ENCODE measurements at places on chromosomes 2 and 18.

DNA sequence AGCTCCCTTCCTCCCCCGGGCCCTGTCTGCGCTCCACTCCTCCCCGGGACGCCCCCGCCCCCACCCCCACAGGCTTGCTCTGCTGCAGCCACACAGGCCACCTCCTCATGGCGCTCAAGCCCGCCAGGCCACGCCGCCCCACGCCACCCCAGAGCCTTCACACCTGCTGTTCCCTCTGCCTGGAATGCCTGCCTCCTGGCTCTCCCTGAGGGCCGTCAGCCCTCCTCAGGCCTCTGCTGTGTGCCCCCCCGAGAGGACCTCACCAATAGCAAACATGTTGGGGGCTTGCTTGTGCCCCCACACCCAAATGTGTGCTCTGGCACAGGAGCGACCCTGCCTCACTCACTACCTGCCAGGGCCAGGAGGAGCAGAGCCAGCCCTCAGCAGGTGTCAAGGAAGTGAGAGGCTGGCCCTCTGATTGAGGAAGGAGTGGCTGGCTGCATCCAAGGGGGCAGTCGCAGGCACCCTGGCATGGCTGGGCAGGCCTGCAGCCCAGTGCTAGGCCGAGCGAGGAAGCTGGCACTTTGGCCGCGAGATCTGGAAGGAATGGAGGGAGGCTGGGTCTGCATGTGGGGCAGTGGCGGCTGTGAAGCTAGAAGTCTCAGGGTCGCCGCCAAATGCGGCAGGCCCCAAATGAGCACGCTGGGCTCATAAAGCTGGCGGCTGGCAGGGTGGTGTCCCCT lies 86.5 kb downstream of the INHBB start:
- H3K36me3 ChIP-seq, result no peaks in the 10 kb centered on the region
- no peaks in the 10 kb centered on the region for H3K27me3 ChIP-seq
- no peak overlapping the region for H3K4me3 ChIP-seq
- H3K27ac ChIP-seq, result no peak overlapping the region
- no peak for DNase-seq
- peaks cover 4% of the 10 kb centered on the region for H3K4me1 ChIP-seq

DNA sequence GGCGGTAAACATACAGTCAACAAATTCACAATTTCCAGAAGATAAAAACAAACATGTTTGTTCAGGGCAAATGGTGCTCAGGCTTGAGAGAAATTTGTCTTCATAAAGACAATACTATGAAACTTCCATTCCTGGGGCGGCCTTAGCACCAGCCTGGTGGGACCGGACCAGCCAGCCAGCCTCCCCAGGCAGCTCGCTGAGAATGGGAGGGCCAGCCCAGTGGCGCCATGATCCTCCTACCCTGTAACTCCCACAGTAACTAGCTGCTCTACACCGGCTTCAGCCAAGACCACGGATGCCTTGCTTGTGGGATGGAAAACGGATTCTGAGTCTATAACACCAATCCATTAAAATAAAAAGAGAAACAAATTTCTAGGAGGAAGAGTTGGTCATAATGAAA lies 24.2 kb upstream of the FHOD3 start:
- H3K27me3 ChIP-seq, result no peaks in the 10 kb centered on the region
- DNase-seq, result no peak
- no peaks in the 10 kb centered on the region for H3K4me1 ChIP-seq
- H3K36me3 ChIP-seq, result no peaks in the 10 kb centered on the region

DNA sequence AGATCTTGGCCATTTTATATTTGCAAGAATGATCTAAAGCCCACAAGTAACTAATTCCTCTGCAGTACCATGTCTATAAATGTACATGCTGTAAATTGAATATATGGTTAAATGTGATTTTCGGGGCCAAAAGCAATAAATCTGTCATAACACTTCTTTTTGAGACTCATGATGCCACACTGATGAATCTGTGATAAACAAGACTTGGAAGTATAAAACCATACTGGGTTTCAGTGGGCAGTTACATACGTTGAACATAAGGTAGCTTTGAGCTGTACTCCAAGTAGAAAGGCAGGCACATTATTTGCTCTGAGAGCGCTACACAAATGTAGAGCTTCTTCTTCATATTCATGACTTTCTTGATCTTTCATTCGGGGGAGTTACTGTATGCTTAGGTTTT lies 792.2 kb downstream of the LRRTM4 start:
- no peaks in the 10 kb centered on the region for H3K4me1 ChIP-seq
- no peak for DNase-seq
- H3K27ac ChIP-seq, result no peak overlapping the region
- no peak overlapping the region for H3K4me3 ChIP-seq
- no peaks in the 10 kb centered on the region for H3K36me3 ChIP-seq

DNA sequence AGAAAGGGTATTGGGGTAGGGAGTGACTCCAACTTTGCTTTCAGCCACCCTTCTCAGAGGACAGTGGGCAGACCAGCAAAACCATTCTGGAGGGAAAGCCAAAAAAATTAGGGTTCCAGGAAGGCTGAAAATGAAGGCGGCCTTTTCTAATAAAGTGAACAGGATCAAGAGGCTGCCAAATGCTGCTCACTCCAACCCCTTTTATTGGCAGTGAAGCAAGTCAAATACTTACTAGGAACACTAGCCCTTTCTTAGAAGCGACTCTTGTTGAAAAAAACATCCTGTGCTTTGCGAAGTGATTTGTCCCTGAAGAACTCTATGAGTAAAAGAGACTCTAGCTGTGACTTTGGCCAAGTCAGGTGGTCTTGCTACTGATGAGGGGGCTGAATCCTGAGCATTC lies 83.6 kb upstream of the CYP1B1 start:
- H3K36me3 ChIP-seq, result no peaks in the 10 kb centered on the region
- no peak overlapping the region for H3K4me3 ChIP-seq
- no peak for DNase-seq

GRCh38 chr2:102046135-102046986 lies 54.6 kb downstream of the IL1R2 start:
- no peaks in the 10 kb centered on the region for H3K36me3 ChIP-seq
- no peak overlapping the region for H3K27ac ChIP-seq
- H3K4me1 ChIP-seq, result peaks cover 47% of the 10 kb centered on the region
- no peak for DNase-seq

- H3K27ac ChIP-seq, result no peak overlapping the region
- H3K4me1 ChIP-seq, result peaks cover 5% of the 10 kb centered on the region
- no peak overlapping the region for H3K4me3 ChIP-seq
- no peaks in the 10 kb centered on the region for H3K36me3 ChIP-seq
These were observed 25.3 kb upstream of the MFSD6 start for GRCh38 chr2:190382851-190383250.
